B cell (primary cell): ENCODE measurements at places on chromosomes 7 and 10. TPM values are rescaled to one million over a fixed set of nuclear protein-coding genes. Genes with fewer than 3 reads are reported as not detected.
A peak's percentile ranks its signal among the peaks of the same experiment; 100 is the strongest.

DNA sequence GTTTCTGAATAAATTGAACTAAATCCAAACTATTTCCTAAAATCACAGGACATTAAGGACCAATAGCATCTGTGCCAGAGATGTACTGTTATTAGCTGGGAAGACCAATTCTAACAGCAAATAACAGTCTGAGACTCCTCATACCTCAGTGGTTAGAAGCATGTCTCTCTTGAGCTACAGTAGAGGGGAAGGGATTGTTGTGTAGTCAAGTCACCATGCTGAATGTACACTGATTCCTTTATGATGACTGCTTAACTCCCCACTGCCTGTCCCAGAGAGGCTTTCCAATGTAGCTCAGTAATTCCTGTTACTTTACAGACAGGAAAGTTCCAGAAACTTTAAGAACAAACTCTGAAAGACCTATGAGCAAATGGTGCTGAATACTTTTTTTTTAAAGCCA, 13.9 kb downstream of the MEST start:
- no peak for DNase-seq

The ARMC3 gene
- not detected in 2 replicates for total RNA-seq

DNA sequence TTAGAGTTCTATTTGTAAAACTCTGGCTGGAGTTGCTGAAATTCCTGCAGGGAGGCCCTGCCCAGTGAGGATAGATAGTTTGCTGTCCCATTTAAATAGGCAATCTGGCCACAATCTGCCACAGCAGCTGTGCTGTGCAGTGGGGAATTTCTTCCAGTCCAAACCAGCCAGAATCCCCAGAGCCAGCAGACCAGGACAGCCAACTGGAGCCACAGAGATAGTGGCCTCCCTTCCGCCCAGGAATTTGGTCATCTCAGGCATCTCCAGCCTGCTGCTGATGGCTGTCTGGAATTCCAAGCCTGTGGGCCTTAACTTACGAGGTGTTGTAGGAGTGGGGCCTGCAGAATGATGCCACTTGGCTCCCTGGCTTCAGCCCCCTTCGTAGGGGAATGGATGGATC, 643.4 kb downstream of the DNAJB9 start:
- no peak for DNase-seq

The C7orf33 gene
- not detected in 2 replicates for total RNA-seq

GRCh38 chr10:132908621-132909295, 33.6 kb downstream of the CFAP46 start:
- no peak for DNase-seq

The ITPRID1 gene
- not detected in 2 replicates for total RNA-seq

DNA sequence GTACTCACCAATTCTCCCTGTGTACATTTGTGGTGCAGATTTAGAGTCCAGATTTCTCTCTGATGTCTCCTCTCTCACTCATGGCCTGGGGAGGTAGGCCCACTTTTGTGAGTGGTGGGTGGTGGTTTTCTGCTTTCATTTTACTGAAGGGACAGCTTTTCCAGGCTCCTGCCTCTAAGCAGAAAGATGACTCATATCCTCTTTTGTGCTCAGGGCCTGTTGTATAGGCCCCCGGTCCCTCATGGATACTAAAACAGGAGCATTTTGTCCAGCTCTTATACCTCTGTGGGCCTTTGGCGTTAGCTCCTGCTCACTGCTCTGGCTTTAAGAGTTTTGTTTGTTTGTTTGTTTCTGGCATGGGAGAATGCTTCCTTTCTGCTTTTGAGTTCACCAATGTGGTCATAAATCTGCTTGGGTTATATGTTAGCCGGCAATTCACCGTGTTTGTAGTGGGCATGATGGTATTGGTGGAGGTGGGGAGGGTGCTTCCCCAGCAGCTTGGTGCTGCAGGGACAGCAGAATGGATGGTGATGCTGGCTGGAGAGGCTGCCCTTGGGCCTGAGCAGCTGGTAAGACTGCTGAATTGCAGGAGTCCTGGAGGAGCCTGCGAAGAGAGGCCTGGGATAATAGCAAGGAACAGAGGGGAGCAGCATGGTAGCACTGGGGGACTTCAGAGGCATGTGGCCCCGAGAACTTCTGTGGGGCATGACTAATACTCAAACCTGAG, 468.7 kb downstream of the RPS24 start:
- no peak for DNase-seq

The SPDYE2 gene
- 0.47 and 0.58 TPM in 2 replicates for total RNA-seq

GRCh38 chr10:46254467-46254866, 32.3 kb upstream of the ANTXRL start:
- no peak for DNase-seq

The RTKN2 gene
- 0.22 and 0.53 TPM in 2 replicates for total RNA-seq

The MYO1G gene
- total RNA-seq = 104 and 107 TPM in 2 replicates

The MPP7 gene
- 13.1 and 13.6 TPM in 2 replicates for total RNA-seq

GRCh38 chr7:836429-836828, 4.2 kb downstream of the SUN1 start:
- no peak for DNase-seq

- no peak for DNase-seq
Observed at GRCh38 chr10:44347609-44348400, 37.1 kb downstream of the CXCL12 start.

DNA sequence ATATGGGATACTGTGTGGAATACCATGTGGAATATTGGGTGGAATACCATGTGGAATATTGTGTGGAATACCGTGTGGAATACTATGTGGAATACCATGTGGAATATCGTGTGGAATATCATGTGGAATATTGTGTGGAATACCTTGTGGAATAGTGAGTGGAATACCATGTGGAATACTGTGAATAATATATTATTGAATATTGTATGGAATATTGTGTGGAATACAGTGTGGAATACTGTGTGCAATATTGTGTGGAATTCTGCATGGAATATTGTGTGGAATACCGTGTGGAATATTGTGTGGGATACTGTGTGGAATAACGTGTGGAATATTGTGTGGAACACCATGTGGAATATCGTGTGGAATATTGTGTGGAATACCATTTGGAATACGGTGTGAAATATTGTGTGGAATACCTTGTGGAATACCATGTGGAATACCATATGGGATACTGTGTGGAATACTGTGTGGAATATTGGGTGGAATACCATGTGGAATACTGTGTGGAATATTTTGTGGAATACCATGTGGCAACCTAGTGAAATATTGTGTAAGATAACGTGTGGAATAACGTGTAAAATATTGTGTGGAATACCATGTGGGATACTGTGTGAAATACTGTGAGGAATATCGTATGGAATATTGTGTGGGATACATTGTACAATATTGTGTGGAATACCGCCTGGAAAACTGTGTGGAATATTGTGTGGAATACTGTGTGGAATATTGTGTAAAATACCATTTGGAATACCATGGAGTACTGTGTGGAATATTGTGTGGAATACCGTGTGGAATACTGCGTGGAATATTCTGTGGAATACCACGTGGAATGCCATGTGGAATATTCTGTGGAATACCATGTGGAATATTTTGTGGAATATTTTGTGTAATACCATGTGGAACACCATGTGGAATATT, 133.9 kb upstream of the CHST15 start:
- peak; percentile 24 for DNase-seq

The SERPINE1 gene
- total RNA-seq = 0.07 TPM in 1 of 2 replicates, not detected in the other

- DNase-seq = no peak
Observed at GRCh38 chr10:11853468-11853867, 30.3 kb downstream of the PROSER2 start.

GRCh38 chr7:51027106-51027934, 244.6 kb upstream of the GRB10 start:
- no peak for DNase-seq

DNA sequence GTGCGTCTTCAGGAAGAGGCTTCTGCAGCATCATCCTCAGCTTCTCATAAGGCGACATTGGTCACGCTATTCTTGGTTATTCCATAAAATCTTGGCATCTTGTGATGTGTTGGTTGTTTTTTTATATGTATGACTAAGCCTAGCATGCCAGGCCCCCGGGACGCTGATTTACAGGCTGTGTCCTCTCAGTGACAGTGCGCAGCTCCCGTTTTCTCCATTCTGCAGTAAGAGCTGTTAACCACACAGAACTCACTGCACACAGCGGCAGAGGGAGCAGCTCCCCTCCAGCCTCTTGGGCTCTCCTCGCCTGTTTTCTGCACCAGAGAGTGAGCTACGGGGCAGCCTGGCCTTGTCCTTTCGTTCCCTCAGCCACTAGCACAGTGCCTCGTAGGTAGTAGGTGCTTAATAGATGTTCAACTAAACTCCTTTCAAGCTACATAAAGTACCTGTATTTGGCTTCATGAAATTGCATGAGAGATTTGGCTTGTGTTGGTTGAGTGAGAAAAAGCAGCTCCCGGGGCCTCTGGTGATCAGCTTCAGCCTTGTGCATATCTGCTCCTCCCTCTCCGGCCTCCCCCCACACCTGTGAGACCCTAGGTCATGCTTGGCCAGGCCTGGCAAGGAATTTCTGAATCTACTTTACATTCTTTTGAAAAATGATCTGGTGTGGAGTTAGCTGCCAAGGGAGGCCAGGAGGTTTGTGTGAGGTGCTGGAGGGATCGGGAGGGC, 116.2 kb downstream of the WDR37 start:
- DNase-seq = no peak

GRCh38 chr10:27440478-27440877, 63.6 kb upstream of the RAB18 start:
- DNase-seq = no peak

The DCLRE1C gene
- 58.8 and 61.8 TPM in 2 replicates for total RNA-seq

The HECTD2 gene
- total RNA-seq = 7.9 and 10.7 TPM in 2 replicates

The FGL2 gene
- 6.5 and 7.0 TPM in 2 replicates for total RNA-seq

DNA sequence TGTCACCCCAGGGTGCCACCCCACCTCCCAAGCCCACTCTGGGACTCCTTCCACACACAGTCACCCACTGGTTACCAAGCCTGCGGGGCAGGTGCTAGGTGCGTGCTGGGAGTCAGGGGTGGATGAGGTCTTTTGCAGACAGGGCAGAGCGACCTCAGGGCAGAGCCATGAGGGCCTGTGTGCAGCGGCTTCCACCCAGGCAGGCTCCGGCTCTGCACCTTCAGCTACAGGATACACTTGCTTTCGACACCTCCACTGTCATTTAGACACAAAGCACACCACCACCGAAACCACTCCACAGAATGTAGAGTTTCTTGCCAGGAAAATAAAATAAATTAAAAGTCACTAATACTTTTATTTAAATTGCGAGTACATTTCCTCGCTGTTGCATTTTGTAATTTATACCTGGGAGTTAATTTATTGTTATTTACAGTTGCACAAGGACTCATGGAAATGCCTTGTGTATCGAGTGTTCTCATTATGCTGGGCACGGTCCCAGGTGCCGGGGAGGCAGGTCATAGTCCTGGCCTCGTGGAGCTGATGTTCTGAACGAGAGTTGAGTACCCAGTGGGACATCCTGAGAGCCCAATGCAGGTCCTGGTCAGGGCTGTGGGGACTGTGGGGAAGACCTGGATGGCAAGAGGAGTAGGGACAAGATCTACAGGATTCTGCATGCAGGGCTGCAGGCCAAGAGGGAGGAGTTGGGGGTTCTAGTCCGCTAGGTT, 127.8 kb downstream of the CUX1 start:
- DNase-seq = no peak

DNA sequence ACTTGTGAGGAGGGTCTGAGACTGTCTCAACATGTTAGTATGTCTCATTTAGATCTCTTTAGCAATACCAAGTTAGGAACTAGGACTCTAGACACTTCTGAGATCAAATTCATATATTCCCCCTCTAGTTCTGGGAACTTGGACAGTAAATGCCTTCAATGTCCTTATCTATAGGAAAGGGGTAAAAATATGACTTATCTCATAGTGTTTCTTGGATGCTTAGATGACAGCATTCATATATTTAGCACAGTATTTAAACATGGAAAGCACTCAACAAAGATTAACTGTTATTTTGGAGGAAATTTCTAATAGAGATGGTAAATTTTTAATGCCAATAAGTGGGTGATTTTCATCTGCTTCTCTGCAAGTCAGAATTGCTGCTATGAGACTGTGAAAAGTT, 154.6 kb downstream of the CTNNA3 start:
- no peak for DNase-seq

GRCh38 chr7:55242613-55243012, 122.5 kb upstream of the LANCL2 start:
- no peak for DNase-seq

The MUC3A gene
- total RNA-seq = not detected in 2 replicates

- no peak for DNase-seq
Observed at GRCh38 chr7:45638916-45639315, 64.7 kb downstream of the ADCY1 start.

DNA sequence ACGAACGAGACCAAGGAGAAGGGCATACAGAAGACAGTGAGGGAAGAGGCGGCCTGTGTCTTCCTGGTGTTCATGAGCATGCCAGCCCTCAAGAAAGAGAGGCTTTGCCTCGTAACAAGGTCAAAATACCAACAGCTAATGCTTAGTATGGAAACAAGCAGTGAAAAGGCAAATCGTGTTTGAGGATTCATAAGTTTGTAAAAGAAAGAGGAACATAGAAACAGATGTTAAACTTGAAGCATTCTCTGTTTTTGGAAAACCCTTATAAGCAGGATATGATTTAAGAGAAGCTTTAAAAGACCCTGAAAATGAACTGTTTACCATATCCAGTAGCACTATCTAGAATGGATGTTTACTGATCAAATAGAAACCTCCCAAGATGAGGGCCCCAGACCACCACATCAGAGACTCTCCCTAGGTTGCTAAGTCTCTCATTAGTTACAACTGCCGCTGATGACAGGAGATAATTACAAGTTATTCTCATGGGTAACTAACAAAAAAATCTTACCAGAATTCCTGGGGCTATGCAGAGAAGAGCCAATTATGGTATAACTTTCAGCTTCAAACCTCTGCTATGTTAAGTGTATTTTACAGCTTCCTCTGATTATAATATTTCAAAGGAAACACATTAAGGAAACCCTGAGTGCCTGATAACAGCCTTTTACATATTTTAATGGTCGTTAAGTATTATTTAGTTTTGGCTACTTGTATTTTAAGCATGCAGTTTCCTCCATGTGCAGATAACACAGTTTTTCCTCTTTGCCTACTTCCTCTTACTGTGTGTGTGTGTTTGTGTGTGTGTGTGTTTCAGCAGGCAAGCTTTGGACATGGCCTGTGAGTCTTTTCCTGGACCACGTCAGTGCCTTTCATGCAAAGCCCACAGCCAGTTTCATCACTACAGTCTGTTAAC, 17.9 kb downstream of the JCAD start:
- no peak for DNase-seq

The ZNF425 gene
- 2.8 and 3.3 TPM in 2 replicates for total RNA-seq

GRCh38 chr7:140267381-140268226, 90.8 kb upstream of the KDM7A start:
- no peak for DNase-seq

The DDIT4 gene
- 103 and 110 TPM in 2 replicates for total RNA-seq

- DNase-seq = no peak
Observed at GRCh38 chr7:55538538-55538937, 33.8 kb downstream of the VOPP1 start.

The CTTNBP2 gene
- total RNA-seq = 0.27 TPM in 2 replicates

The MAGI2 gene
- 0.64 and 0.75 TPM in 2 replicates for total RNA-seq

DNA sequence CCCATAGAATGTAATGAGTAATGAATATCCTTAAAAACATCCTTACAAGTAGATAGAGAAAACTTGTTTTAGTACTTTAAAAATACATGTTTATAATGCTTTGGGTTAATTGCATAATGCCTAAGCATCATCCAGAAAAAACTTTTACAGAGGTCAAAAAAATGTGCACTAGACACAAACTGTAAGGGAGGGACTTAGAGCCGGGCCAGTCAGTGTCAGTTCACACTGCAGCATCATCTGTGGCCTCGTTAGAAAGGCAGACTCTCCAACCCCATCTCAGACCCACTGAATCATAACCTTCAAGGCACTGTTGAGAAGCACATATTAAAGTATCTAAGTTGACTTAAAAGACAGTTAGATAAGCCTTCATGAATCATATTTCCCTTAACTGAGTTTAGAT, 230.1 kb upstream of the PRPS1L1 start:
- DNase-seq = no peak

The DNAH11 gene
- 0.24 TPM in 1 of 2 replicates, not detected in the other for total RNA-seq

GRCh38 chr7:130353196-130353595, 8.6 kb downstream of the CPA5 start:
- no peak for DNase-seq
